ENCODE measurements at places on chromosomes 2 and 18. TPM values are rescaled to one million over a fixed set of nuclear protein-coding genes. Genes with fewer than 3 reads are reported as not detected.

- DNase-seq = no peak
Measured at GRCh38 chr18:58535340-58536201, 93.3 kb downstream of the ALPK2 start.

GRCh38 chr18:46738491-46738890, 18.4 kb downstream of the ST8SIA5 start:
- no peak for DNase-seq

GRCh38 chr2:127581050-127581345, 45.5 kb downstream of the MYO7B start:
- DNase-seq = no peak

DNA sequence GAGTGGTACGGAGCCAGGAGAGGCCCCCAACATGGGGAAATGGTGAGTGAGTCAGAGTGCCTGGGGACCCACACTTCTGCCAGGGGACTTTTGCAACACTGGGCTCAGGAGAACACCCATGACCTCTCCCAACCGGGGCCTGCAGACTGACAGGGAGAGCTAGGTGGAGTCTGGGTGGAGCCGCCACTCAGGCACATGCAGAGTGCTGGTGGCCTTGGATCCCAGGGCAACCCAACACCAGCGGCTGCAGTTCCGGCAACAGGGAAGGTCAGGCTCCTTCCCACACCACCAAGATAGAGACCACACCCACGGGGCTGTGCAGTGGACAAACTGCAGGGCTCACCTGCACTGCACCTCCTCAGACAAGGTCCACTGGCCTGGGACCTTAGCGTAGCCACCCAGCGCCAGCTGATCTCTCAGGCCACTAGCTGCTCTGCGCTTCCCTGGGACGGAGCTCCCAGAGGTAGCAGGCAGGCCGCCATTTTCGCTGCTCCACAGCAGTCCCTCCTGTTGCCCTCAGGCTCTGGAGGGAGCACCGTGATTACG, 99.0 kb downstream of the EFEMP1 start:
- no peak for DNase-seq

DNA sequence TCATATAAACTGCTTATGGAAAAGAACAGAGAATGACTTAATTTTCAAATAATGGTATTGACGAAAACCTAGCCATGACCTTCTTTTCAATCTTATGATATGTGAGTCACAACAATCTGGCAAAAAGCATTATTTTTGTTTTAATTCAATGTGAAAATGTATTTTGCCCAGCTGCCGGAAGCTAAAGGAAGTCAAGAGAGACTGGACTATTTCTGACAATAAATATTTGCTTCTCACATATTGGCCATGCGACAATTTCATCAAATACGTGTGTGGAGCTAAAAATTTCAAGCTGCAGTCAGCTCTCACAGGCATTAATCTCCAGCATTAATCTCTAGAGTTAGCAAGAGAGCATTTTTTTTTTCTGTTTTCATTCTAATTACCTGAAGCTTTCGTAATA, 881.0 kb downstream of the CPS1 start:
- no peak for DNase-seq

DNA sequence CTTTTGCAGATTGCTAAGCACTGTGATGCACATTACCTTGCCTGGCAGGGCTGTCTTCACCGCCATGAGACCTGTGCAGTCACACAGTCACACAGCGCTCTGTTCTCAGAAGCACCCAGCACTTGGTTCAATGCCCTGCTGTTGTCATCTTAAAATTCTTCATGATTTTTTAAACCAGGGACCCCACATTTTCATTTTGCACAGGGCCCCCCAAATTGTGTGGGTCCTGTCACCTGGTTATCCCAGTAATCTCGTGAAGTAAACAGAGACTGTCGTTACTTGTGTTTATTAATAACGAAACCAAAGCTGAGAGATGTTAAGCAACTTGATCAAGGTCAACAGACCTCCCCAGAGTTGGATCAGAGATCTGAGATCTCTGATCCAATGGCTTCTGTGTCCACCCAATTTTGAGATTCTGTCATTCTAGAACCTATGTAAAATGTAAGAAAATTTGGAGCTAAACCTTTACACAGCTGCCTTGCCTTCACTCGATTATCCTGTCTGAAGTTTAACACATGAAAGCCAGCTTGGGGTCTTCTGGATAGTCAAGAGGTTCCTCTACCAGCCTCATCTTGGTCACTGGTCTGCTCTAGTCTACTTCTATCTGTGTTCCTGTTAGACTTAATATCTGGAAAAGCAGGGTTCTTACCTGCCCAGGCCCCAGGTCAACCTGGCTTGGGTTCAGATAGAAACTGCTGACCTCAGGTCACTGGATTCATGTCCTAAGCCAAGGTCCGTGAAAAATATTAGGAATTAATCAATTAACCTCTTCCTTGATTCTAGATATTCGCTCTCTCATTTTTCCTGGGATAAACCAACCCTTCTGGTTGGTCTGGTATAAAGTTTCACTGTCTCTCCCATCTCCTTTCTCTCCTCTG, 13.7 kb upstream of the TTC39C start:
- no peak for DNase-seq

DNA sequence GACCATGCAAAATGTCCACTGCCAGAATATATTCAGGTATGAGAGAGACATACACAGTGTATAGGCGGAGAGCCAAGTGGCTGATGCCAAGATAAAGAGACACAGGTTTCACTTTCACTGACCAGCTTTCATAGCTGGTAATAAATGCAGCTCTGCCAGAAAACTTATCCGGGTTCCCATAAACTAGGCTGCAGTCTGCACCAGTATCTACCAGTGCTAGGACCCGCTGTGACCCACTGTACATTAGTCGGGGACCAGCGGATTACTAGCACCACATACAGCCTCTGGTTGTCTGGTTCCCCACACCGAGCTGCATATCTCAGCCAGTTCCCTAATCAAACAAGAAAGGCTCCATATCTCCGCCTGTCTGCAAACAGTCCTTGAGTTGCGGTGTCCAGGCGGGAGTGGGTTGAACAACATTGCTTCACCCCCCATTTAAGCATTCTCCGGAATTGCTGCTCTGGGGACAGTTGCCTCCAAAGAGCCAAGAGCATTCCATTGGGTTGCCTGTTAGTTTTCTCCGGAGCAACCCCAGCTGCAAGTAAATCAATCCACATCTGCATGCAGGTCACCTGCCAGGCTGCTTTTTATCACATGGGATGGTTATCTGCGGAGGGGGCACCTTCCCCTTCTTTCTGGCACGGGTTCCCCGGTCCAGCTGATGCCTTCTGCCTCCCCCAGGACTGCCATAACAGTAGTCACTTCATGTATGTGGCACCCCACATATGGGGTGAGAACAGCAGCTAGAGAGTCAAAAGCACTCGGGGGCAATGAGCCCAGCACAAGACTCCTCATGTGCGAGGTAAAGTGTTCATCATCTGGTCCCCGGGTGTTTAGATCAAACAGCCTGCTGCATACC, 18.0 kb upstream of the KLHL23 start:
- peak; percentile 41 for DNase-seq

GRCh38 chr2:85353876-85354285, 447 bp downstream of the RETSAT start:
- DNase-seq = no peak

DNA sequence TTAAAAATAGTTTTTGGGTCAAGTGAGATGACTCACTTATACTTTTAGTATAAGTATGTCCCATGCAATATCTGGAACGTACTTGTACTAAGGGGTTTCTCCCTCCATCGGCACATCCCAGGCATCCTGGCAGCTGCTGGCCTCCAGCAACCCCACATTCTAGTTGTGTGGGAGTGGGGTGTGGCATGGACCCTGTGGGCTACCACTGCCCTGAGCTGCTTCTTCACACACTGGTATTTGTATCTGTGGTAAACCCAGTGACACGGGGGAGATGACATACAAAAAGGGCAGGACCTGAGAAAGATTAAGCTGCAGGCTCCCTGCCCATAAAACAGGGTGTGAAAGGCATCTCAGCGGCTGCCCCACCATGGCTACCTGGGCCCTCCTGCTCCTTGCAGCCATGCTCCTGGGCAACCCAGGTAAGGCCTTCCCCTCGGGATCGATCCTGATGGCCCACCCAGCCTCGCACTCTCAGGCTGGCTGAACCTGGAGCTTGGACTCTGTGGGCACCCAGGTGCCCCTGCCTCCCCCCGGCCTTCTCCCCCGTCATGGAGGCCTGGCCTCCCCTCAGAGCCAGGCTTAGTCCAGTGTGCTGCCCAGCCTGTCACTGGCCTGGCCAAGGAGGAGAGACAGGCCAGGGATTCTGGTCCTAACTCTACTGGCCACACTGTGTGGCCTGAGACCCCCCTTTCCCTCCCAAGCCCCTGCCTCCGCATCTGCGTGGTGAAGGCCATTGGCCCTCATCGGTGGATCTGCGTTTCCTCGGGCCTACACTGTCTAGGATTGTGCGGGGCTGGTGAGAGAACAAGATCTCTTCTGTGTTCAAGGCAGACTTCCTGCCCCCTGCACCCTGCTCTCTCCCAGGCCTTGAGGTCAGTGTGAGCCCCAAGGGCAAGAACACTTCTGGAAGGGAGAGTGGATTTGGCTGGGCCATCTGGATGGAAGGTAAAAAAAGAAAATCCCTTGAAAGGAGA, at the start of gene GNLY:
Gene GNLY (plus strand): TSS at position 307 of the 974 bp plus-strand sequence. CDS start 61 bp downstream, at position 368.
- DNase-seq = no peak

DNA sequence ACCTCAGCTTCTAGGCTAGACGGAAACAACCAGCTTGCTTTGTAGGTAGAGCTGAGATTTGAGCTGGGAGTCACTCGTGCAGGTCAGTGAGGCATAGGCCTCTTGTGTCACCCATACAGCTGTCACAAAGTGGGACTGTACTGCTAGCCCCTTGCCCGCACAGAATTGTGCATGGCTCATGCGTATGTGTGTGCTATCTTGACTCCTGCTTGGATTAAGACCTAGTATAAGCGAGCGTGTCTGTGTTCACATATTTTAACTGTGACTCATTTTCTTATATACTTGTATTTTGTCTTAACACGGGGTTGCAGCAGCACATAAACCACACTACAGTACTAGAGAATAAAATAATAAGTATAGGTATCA, 20.1 kb downstream of the CEP68 start:
- DNase-seq = no peak

DNA sequence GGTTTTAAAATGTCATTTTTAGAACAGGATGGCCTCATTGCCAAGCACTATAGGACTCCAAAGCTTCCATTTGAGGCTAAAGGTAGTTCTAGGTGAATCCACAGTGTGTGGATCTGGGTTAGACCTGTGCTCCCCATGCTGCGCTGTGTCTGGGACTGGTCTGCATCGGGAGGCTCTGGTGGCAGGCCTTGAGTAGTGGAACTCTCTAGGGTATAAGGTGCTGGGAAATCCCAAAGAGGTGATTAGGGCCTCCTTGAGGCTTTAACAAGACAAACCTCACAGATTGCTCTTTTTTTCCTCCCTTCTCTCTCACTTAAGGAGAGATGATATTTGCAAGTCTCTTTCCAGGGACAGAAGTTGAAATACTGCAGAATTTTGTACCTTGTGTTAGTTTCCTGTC, 9.3 kb downstream of the SEC11C start:
- DNase-seq = no peak

- DNase-seq = no peak
Measured at GRCh38 chr2:199485732-199486335, 28.1 kb upstream of the SATB2 start.

Gene SP140
- total RNA-seq = 1.8 TPM

Gene SANBR
- 51.2 TPM for total RNA-seq

Gene KCNG3
- 0.53 TPM for total RNA-seq

Gene UGT1A4
- total RNA-seq = 1.1 TPM

Gene SMYD1
- total RNA-seq = 5.7 TPM

Gene HOXD13
- 14.9 TPM for total RNA-seq
